ENCODE measurements at places on chromosomes 5 and 9. TPM values are rescaled to one million over a fixed set of nuclear protein-coding genes. Genes with fewer than 3 reads are reported as not detected.

The GPR21 gene
- total RNA-seq: not detected

The CBY3 gene
- not detected for total RNA-seq

The CDKN2A gene
- total RNA-seq: 0.23 TPM

The SLC35D2 gene
- 22.2 TPM for total RNA-seq

Data from A549 treated with ZK216348 at 1 μM for 4 hours (cell line).